ENCODE measurements at places on chromosomes 1 and 21.

GRCh38 chr1:87833166-87833565 is 504.5 kb downstream of the LMO4 start:
- DNase-seq: no peak

DNA sequence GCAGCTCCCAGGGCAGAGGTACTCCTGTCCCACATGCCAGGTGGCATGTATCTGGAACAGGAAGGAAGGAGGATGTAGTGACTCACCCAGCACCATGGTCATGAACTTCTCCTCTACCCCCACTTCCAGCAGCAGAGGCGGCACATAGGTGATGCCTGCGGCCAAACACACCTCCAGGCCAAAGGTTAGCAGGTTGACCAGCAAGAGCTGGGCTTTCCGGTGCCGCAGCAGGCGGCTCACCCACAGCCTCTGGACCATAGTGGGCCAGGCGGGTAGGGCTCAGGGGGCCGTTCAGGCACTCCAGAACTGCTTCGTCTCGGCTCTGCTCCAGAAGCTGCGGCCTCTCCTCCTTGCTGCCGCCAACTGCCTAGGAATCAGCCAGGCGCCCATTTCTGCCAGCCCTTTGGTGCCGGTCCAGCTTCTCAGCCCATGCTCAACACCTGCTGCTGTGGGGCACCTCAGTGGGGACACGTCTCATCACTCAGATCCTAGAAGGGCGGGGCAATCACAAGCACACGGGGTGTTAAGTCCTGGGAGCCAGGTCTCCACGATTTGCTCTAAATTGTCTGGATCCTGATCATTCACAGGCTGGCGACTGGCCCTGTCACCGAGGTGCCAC is 15.8 kb downstream of the SLC45A3 start:
- DNase-seq: no peak

GRCh38 chr1:117312453-117313138 is 54.7 kb upstream of the MAN1A2 start:
- peak; percentile 55 for DNase-seq

GRCh38 chr1:2148691-2149090 is 45.9 kb downstream of the FAAP20 start:
- DNase-seq: peak; percentile 78

DNA sequence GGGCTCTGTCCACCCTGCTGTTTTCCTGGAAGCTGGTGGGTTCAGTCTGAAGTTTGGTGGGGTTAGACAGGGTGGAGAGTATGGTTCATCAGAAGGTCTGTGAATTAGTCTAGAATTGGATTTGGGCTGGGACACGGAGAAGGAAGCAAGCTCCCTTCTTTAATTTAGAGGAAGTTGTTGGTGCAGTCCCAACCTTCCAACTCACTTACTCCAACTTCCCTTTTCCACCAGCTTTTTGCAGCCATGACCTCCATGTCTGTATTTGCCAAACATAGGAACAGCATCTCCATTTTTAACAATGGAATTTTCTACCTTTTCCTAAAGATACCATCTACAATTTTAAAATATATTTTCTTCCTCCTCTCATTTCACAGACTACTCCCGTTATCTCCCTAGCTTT is 28.5 kb upstream of the PRELP start:
- no peak for DNase-seq

DNA sequence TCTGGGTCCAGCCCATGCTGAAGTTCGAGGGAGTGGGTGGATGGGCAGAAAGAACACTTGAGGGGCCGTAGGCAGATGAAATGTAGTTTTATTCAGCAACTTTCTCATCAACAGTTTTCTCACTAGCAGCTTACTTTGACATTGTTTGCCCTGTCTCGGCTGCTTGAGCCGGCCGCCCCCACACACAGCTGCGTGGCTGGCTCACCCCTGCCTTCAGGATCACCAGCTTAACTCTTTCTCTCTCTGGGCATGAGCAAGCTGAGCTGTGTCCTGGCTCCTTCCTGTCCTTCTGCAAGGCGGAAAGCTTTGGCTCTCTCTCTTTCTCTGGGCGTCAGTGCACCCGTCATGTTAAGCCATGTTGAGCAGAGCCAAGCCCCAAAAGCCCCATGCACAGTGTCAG is 104.4 kb upstream of the GNG12 start:
- no peak for DNase-seq

DNA sequence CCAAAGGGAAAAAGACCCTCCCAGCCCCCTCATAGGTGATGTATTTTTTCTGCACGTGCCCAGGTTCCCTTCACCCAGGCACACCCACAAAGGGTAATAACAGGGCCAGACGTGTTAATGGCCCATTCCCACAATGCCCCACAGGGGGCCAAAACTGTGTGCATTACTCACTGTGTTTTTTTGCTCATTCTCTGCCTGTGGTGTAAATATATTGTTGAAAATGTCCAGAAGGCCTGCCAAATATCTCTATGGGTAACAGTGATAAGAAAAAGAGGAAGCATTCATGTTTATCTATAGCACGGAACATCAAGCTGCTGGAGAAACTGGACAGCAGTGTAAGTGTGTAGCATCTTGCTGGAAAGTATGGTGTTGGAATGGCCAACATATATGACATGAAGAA is 21.9 kb downstream of the RHEX start:
- no peak for DNase-seq

- DNase-seq: peak; percentile 34
Measured at GRCh38 chr1:8395433-8395866, 77.5 kb downstream of the SLC45A1 start.

DNA sequence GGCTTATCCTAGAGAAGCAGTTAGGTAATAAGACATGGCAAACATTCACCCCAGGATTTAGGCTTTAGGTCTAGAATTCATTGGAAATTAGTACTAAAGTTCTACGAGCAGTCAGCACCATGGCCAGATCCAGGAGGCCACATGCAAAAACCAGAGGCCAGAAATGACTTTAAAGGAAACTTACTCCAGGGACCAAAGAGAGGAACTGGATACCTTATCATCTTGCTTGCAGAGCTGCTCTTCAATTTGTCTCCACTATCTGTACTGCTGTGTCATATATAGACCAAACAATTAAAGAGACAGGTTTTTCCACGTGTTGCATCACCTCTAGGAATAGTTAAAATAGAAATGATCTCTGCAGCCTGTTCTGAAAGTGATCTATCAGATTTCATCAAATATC is 127.8 kb downstream of the LMX1A start:
- no peak for DNase-seq

DNA sequence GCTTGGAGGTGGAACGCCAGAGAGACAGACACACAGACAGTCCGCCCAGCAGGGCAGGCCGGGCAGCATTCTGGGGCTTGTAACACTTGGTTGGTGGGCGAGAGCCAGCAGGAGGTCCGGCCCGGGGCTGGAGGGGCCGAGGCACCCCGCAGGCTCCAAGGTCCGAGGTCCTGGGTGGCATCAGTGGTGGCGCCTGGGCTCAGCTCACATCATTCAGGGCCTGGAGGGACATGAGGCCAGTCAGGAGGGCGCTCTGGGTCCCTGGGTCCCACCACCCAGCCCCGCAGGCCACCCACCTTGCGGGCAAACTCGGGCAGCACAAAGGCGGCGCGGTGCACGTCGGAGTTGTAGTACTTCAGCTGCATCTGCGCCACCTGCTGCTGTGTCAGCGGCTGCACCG is 5.2 kb downstream of the SRM start:
- DNase-seq: no peak

DNA sequence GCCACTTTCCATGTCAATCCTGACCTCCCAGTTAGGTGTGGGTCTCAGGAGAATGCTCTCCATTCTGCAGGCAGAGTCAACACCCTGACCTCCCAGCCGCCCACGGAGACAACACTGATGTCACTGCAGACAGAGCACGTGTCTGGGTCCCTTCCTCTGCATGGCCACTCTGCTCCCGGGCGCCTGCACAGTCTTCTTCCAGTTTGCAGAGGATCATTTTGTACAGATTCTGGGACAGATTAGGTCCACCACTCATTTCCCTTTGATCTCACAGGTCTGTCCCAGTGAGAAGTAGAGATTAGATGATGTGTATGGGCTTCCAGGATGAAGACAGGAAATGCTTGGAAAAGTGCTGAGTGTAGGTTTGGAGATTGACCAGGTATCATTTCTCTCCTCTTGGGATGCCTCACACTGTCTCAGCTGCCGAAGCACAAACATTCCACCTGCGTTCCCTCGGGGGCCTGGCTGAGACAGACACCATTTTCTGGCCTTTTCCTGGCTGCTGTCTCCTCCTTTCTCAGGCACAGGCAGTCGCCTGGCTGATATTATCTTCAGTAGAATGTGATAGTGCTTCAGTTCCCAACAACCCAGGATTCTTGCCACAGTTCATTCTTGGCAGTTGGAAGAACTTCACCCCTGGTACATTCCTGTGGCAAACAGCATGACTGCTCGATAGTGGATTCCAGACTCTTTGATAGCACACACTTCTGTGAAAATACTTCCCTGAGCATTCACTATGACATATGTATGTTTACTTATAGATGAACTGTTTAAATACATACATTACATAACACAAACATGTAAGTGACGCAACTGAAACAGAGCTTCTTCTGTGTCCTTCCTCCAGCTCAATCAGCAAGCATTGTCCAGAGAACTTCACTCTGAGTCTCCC is 7.9 kb downstream of the MYBPHL start:
- no peak for DNase-seq

GRCh38 chr1:229784834-229785233 is 158.8 kb downstream of the URB2 start:
- no peak for DNase-seq

- DNase-seq: no peak
Measured at GRCh38 chr21:46181436-46181835, 2.8 kb downstream of the SPATC1L start.

DNA sequence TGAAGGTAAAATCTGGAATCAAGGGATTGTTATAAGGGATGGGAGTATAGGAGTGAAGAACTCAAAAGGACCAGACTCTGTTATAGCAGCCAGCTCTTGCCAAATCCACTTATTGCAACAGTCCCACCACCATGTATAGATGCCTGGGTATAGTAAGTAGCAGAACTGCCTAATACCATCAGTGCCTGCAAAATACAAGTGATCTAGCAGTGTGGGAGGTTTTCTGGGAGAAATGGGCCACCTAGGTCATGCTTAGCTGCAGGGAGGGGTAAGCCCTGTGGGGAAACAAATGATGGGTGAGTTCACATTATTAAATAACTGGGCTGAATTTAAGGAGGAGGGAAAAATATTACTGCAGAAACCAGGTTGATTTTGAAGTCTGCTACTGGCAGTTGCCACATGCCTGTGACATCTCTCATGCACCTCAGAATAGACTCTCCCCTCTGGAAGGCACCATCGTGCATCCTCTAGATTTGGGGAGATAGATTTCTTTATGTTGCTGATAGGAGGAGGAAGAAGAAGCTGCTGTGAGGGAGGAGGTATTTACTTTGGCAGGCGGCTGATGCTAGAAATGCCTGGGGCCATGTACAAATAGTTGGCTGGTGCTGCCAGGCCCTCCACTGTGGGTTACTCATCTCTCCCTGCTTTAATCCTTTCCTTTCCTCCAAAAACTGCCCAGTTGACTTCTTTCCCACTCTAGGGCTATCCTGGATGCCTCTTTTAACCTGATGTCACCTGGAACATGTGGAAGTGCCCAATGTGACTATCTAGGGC is 27.5 kb downstream of the HLX start:
- DNase-seq: no peak

DNA sequence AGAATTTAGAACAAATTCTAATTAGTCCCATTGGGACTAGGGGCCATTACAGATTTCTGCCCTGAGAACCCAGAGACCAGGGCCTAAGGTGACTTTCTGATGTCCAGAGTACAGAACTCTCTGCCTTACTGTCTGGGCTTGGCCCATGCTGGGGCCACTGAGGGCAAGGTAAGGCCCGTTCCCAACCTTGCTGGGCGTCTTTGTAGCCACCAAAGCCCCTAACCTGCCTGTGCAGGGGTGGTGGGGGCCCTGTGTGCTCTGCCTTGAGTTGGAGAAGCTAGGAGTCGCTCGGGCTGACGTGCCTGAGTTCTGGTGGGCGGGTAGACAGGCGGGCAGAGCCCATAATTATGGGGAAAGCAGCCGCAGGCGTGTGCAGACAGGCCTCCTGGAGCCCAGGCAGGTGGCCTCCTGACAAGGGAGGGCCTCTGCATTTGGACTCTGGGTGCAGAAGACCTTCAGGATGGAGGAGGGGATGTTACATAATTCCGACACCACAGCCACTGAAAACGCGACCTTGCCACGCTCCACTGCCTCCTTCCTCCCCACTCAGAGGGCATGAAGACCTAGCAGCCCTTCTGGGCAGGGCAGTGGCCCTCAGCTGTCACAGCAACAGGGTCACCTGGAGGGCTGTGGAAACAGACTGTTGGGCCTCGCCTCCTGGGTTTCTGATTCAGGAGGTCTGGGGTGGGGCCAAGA is 239.9 kb upstream of the TMEM51 start:
- DNase-seq: no peak

DNA sequence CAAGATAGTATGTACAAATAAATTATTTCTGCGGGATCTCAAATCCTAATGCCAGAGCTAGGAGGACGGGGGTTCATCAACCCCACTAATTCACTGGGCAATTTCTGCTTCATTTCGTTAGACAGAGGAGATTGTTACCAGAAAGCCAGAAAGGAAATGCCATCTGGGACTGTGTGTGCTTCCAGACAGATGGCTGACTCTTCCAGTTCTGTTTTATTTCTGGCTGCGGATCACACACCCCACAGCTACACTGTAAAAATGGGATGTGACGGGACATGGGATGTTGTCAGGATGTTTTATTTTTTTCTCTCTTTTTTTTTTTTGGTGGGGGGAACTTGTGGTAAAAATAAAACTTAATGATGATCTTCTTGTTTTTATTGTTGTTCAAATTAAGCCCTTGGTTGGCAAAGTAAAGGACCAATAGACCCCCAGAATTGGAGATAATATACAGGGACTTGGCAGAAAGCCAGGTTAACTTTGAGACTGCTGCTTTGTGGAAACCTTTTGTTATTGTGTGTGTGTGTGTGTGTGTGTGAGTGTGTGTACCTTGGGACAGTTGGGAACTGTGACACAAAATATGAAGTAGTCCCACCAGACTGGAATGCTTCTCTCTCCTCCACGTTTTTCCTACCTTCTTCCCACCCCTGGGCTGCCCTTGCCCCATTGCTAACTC is 114.5 kb downstream of the NUF2 start:
- DNase-seq: no peak

DNA sequence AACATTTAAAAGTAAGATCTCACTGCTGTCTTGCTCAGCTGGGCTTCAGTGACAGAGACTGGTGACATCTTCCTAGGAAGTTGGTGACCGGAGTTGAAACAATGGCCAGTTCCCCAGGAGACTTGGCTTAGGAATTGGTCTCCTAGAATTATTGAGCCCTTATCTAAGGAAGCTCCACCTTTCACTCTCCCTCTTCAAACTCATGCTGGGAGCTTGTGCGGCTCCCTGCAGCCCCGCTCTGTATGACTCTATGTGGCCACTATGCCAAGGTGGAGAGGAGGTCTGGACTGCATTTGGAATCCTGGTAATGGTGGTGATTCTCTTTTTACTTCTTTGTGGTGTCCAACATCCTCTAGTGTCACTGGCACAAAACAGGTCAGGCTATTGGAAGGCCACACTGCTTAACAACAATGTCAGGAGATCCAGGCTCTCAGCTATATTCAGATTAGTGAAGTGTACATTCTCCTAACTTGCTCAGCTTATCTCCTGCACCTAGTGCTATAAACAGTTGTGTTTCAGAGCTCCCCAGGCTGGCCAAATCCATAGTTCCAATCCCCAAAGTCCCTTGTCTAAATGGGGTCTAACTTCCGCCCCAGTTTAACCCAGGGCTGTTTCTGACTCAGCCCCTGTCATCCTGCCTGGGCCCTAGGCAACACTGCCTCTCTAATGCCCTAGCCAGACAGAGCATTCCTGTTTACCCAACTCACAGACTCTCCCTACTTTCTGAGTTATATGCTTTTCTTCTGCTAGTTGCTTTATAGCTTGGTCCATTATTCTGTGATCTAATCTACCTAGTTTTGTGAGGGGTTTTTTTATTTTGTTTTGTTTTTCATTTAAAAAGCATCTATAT is 18.3 kb downstream of the ATP2B4 start:
- no peak for DNase-seq
